ENCODE measurements at places on chromosomes 11 and 22.

DNA sequence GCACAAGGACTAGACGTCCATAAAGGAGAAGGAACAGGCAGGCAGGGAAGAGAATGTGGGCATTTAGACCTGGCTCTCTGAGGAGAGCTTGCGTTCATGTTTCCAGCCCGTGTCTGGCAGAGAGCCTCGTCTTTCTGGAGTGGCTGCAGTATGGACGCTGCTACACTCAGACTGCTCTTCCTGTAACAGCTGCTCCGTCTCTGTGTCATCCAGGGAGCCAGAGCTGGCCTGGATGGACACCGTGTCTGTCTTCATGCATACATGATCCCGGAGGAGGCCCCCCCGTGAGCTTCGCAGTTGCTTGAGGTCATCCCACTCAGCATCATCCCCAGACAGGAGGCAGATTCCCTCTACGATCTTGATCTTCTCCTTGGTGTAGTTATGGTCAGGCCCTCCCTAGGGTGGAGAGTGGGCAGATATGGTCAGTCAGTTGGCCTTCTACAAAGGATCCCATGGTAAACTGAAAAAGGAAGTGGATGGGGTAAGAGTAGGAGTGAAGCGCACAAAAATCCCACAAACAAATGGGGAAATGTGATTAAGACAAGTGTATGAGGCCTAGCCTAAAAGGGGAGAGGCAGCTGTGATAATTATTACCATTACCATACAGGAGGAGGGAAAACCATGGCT lies 13.0 kb upstream of the CKAP5 start:
- no peak for DNase-seq

- DNase-seq: no peak
These were observed 37.2 kb downstream of the GRIK4 start for GRCh38 chr11:120548682-120549209.

- DNase-seq: no peak
These were observed 12.9 kb downstream of the STARD10 start for GRCh38 chr11:72781063-72781312.

GRCh38 chr22:28563636-28564035 lies 116.0 kb downstream of the TTC28 start:
- no peak for DNase-seq

DNA sequence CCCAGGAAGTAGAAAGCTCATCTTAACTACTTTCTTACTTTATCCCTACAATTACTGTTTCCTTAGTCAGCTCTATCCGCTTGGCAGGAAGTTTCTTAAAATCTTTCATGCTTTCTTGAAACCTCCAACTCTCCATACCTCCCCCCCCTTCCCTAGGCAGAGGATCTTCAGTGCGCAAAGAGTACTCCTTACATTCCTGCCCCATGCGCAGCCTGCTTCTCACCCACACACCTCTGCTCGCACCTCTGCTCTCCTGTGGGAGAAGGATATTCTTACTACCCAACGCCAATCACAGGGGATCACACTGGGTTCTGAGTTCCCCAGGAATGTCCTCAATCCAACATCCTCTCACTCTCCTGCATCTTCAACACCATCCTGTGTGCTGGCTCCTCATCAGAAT lies 12.3 kb downstream of the TCF20 start:
- DNase-seq: no peak

DNA sequence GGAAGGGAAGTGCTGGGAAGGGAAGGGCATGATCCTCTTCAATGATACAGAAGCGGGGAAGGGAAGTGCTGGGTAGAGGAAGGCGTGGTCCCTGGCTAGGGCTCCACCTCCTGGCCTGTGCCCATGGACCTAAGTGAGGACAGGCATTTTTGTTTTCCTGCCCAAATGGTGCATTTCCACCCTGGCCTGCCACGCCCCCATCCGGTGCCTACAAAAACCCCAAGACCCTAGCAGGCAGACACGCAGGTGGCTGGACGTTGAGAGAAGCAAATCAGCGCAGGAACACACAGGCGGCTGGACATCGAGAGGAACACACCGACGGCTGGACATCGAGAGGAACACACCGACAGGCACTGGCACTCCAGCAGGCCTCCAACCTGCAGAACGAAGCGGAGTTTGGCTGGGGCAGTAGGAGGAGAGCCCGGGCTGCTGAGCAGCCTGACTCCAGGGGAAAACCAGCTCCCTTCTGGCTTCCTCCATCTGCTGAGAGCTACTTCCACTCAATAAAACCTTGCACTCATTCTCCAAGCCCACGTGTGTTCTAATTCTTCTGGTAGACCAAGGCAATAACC lies 628.3 kb downstream of the BUD13 start:
- no peak for DNase-seq

DNA sequence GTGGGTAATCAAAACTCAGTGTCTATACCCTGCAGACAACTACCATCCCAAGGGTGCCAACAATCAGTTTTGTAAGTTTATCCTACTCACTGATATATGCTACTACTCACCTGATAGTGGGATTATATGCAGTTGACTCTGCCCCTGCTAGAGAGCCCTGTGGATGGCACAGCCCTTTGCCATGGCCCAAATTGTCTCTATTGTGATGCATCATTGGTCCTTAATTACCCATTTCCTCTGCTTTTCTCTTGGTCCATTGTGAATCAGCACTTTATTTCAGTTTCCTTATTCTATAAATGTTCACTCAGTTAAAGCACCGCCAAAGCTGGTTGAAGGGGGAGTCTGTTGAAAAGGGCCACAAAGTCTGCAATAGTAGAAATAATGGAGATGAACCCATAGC lies 42.3 kb downstream of the PLAAT5 start:
- no peak for DNase-seq

DNA sequence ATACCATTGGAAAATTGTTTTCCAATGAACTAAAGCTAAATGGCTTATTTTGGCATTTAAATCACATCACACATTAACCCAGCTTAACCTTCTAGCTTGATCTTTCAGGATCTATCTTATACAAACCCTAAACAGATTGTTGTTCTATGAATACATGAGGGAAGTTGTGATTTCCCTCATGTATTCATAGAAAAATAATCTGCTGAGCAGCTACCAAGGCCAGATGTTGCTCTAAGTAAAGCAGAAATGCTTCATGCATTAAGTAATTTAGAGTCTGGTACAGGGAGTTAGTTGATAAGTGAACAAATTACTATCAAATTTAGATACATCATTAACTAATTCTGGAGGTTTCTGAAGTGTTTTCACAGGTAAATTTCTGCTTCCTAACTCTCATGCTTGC lies 204.6 kb upstream of the ANO3 start:
- DNase-seq: no peak

GRCh38 chr11:117457031-117457785 lies 129.6 kb downstream of the CEP164 start:
- no peak for DNase-seq

GRCh38 chr11:36467012-36467411 lies 43.1 kb downstream of the TRAF6 start:
- no peak for DNase-seq

- no peak for DNase-seq
These were observed 7.9 kb upstream of the MS4A2 start for GRCh38 chr11:60080535-60080934.

- no peak for DNase-seq
These were observed 31.6 kb upstream of the ZBTB16 start for GRCh38 chr11:114027926-114028325.

DNA sequence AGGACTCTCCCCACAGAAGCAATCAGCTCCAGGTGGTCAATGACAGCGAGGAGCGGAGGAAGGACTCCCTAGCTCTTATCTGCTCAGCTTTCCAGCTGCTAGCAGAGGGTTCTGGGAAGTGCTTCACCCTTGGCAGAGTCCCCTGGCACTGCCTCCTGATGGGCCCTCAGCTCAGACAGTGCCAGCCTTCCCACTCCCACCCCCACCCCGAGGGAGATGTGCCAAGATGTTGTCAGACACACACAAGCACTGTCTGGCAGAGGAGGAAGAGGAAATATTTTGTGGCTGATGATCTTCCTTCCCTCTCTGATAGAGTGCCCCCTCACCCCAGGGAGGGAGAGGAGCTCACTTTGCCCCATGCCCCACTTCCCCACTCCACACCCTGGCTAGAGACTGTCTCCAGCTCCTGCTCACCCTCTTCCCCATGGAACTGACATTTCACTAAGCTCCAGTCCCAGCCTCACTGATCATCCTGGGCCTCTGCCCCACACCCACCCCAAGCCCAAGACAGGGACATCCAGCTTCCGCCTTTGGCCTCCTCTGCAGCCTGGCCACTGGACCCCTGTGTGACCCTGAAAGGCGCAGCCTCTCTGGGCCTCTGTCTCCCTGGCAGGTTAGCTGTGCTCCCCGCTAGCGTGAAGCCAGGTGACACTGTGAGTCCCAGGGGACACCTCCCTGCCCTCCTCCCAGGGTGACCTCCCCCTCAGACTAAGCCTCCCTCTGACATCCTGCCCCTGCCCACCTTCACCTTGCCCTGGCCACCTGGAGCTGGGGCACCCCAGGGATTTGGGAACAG lies 44.5 kb downstream of the SLCO2B1 start:
- DNase-seq: peak; percentile 88

DNA sequence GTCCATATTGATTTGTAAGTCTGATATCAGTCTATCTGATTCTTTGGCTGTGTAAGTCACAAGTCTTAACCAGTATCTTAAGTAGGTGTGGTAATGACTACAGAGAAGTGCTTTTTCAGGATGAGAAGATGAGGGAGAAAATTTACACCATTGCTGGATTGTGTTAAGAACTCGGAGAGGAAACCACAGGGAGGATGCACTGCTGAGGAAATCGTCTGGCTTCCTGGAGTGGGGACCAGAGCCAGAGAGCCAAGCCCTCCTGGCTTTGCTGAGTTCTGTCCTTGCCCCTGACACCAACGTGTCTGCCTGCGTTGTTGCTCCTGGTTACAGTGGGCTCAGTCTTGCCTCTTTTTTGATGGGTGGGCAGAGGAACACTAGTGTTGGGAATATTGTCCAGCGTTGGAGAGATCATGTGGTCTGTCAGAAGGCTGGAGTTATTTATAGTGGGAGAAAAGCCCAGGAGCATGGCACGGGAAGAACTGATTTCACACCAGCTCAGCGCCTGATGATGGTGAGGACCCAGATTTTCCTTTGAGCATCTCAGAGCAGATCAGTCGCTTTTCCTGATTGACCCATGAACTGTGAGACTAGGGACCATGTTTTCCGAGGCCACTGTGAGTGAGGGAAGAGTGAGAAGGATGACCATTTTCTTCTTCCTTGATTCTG lies 29.6 kb downstream of the MARK2 start:
- DNase-seq: no peak

- no peak for DNase-seq
These were observed 27.8 kb upstream of the ELFN2 start for GRCh38 chr22:37454857-37455686.

DNA sequence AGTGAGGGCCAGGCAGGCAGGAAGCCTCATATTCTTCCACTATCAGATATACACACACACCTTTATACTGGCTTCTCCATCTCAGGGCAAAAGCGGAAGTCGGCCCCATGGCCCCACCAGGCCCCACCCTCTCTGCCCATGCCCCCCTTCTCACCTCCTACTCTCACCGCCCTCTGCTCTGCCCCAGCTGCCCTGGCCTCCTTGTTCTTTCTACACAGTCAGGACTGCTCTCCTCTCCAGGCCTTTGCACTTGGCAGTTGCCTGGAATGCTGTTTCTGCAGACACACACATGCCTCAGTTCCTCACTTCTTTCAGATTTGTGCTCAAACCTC lies 25.3 kb downstream of the OTOG start:
- DNase-seq: no peak

GRCh38 chr11:111220721-111221120 lies 24.8 kb upstream of the POU2AF2 start:
- no peak for DNase-seq

GRCh38 chr11:75858613-75859012 lies 43.6 kb downstream of the UVRAG start:
- no peak for DNase-seq

DNA sequence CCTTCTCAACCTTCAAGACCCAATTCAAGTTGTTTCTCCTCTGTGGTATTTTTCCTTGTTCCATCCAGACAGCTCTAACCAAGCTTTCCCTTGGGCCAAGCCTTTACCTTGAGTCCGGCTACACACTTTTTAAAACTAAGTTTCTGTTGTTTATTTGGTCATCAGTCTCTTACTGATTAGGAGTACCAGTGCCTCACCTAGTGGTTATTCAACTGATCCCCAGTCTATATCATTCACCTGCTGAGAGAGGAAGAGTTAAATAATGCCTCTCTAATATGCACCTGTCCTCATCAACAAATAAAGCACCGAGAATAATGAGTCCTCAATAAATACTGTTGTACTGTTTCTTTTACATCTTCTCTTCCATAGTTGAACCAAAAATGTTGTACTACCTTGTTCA lies 160.8 kb downstream of the MSANTD4 start:
- no peak for DNase-seq

GRCh38 chr11:94533696-94534630 lies 9.8 kb upstream of the FUT4 start:
- no peak for DNase-seq

DNA sequence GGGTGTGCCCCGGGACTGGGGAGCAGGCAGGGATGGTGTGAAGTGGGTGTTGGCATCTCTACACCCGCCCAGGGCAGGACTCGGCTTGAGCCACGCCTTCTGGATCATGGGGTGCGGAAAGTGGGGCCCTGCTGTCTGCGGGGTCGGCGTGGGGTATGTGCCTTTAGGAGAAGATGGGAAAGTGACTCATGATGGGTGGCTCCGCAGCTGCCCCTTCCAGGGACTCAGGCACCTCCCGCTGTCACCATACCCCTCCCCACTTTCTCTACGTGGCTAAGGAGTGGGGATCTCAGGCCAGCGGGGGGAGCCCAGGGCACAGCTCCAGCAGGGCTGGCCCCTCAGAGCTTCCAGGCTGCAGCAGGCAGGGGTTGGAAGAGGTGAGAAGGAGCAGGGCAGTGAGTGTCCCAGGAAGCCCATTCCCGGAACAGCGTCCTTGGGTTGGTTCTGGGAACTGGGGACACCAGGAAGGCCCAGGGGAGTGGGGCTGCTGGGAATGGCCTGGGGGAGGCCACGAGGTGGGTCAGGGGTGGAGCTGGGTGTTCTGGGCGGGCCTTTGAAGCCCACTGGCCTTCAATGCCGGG lies 102.9 kb upstream of the FGF3 start:
- DNase-seq: no peak

- DNase-seq: no peak
These were observed 11.0 kb downstream of the RRAS2 start for GRCh38 chr11:14347991-14348390.

DNA sequence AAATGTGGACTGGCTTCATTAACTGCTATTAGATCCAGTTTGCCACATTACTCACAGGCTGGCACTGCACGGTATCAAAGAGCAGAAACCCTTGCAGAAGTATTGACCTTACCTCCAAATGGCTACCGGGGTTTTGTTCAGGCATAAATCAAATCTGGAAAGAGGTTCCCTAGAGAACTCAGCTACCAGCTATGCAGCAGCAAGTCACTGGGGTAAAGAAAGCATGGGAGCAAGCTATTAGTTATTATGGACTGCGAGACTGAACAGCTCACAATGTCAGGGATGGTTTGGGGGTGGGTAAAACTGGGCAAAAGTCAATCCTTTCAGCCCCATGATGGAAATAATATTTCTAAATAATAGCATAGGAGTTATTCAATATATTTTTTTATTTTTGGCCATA lies 128.1 kb downstream of the FANCF start:
- DNase-seq: no peak

GRCh38 chr11:30452114-30452513 lies 129.2 kb downstream of the ARL14EP start:
- no peak for DNase-seq

GRCh38 chr22:28910569-28911303 lies 27.4 kb downstream of the ZNRF3 start:
- DNase-seq: no peak

Measured in spinal cord (tissue), 10 donors.